ENCODE measurements at places on chromosomes 3 and 15.

DNA sequence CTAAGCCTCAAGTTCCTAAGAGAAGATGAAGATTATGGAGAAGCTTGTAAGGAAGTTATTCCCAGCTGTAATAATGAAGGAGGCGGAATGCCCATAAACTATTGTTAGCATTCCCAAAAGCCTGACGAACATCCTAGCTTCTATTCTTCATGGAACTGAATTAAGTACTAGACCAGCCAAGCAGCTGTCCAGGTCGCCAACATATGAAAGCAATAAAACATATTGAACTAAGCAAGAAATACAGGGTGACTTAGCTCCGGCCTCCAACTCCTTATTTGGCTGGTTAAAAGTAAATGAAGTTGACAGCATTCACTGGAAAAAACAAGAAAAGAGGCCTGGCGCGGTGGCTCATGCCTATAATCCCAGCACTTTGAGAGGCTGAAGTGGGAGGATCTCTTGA, 174.0 kb upstream of the TPM1 start:
- no peak for DNase-seq

- no peak for DNase-seq
Measured at GRCh38 chr3:59406943-59407342, 357.1 kb upstream of the CFAP20DC start.

DNA sequence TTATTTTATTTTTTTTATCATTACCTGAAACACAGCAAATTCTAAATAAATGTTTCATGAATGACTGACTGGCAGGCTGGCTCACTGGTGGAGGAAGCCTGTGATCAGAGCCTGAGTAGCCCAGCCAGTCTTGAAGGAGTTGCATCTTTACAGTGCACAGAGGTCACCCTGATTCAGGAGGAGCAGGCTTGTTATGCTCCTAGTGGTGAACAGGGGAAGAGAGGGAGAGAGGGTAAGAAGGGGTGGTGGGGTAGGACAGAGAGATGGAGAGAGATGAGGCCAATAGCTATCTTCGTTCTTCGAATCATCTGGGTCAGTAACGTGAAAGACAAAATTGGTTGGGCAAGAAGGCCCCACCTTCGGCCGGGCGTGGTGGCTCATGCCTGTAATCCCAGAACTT, 202.6 kb upstream of the MCTP2 start:
- DNase-seq: no peak

DNA sequence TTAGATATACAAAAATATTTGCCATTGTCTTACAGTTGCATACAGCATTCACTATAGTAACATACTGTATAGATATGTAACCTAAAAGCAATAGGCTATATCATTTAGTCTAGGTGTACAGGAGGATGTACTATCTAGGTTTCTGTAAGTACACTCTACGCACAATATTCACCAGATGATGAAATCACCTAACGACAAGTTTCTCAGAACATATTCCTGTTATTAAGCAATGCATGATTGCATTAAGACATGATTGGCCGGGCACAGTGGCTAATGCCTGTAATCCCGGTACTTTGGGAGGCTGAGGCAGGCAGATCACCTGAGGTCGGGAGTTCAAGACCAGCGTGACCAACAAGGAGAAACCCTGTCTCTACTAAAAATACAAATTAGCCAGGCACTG, 14.5 kb upstream of the PRKCI start:
- no peak for DNase-seq

DNA sequence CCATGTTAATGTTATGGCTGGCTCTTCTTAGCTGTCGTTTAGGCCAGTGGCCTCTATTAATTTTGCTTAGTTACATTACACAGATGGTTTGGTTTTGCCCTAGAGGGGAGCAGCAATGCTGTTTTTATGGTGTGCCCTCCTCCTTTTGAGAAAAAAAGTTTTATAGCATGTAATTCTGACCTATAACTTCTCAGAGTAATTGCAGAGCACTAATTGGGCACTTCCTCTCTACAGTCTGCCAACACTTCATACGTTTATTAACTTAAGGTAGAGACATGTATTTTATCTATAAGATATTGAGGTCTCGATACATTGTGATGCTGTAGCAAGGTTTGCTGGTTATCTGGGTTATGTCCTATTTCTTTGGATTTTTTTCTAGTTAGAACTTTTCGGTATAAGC, 12.2 kb downstream of the SLC25A26 start:
- no peak for DNase-seq

GRCh38 chr3:52890735-52891134, 6.6 kb downstream of the STIMATE start:
- DNase-seq: peak; percentile 12

DNA sequence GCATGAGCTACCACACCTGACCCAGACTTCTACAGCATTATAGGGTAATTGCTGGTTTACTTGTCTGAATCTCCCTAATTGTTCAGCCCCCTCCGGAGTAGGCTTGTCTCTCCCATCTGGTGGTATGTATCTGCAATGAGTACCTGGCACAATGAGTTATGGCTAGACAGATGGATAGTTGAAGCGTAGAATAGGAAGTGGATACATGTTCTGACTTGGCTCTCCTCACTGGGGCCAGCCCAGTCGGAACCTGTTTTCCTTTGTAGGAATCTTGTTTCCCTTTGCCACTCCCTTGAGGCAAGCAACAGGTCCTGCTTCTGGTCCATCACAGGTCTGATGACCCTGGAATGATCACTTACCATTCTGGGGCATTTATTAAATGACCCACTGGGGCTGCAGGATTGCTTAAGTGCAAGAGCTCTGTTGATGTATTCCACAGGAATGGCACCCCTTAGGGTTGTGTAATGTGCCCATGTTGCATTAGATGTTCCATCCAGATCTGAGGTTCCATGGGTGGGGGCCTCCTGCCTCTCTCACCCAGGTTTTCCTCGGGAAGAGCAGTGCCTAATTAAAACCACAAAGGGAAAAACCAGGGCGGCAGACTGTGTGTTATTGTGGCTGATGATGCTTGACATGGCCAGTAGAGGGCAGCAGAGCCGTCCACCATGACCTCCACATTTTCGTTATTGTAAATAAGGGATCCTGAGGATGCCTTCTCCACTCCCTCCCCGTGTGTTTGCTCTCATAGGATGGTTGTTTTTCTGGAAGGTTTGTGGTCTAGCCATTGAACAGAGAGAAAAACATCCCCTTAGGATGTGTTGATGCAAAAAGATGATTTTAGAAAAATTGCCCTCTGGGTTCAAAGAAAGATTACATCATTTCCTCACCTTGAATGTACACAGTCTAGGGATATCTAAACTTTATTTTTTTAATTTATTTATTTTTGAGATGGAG, 58.0 kb downstream of the CMTM8 start:
- DNase-seq: peak; percentile 10

DNA sequence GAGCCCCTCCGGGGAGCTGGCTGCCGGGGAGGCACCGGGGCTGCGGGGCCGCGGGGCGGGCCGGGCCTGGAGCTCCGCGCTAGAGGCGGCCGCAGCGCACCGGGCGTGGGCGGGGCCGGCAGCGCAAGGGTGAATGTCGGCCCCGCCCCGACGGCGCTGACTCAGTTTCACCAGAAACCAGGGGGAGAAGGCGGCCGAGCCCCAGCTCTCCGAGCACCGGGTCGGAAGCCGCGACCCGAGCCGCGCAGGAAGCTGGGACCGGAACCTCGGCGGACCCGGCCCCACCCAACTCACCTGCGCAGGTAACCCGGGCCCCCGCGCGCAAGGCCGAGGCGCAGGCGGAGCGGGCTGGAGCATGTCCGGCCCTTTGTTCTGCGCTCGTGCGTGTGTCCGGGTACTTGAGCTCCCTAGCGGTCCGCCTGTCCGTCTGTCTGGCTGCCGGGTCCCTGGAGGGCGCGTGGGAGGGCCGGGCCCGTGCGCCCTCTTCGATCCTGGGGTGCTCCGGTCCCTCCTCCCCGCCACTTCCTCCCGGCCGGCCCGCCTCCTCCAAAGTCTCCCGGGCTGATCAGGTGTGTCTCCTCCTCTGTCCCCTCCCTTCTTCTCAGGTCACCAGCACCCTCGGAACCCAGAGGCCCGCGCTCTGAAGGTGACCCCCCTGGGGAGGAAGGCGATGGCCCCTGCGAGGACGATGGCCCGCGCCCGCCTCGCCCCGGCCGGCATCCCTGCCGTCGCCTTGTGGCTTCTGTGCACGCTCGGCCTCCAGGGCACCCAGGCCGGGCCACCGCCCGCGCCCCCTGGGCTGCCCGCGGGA, at the start of gene SPINT1:
Gene SPINT1, plus strand, starts transcription at position 164 of the 811 bp plus-strand sequence. Its CDS starts 507 bp downstream, at position 671.
- DNase-seq: peak; percentile 57

GRCh38 chr3:123244128-123244527, 42.4 kb downstream of the SEC22A start:
- DNase-seq: no peak

DNA sequence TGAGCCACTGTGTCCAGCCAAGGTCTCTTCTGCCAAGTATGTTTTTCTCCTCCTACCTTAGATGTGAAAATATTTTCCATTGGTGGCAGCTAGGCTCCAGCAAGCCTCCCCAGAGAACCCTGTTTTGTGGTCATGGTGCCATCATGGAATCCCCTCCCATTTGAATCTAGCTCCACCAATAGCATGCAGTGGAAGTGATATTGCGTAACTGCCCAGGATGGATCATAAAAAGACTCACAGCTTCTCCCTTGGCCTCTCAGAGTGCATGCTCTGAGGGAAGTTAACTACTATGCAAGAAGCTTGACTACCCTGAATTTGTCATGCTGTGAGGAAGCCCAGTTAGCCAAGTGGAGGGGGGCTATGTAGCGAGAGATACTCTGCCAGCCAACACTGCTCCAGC, 27.5 kb downstream of the CRYGS start:
- DNase-seq: no peak

- no peak for DNase-seq
Measured at GRCh38 chr15:70722266-70723121, 40.9 kb downstream of the UACA start.

- no peak for DNase-seq
Measured at GRCh38 chr3:36800533-36801116, 36.3 kb upstream of the DCLK3 start.

DNA sequence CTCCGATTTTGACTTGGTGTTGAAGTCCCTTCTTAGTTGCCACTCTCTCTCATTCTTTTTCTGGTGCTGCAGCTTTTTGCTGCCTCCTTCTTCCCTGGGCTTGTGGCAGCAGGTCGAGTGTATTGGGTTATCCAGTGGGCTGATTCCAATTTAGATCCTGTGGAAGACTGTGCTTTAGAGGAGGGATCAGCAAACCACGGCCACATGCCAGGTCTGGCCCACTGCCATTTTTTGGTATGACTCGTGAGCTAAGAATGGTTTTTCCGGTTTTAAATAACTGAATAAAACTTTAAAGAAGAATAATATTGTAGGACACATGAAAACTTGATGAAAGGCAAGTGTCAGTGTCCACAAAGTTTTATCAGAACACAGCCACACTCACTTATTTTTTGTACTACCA, 330.5 kb downstream of the ROBO2 start:
- DNase-seq: no peak

- no peak for DNase-seq
Measured at GRCh38 chr15:20358066-20358778, 183.4 kb downstream of the GOLGA6L6 start.

- DNase-seq: no peak
Measured at GRCh38 chr3:55585856-55586255, 98.8 kb upstream of the WNT5A start.

DNA sequence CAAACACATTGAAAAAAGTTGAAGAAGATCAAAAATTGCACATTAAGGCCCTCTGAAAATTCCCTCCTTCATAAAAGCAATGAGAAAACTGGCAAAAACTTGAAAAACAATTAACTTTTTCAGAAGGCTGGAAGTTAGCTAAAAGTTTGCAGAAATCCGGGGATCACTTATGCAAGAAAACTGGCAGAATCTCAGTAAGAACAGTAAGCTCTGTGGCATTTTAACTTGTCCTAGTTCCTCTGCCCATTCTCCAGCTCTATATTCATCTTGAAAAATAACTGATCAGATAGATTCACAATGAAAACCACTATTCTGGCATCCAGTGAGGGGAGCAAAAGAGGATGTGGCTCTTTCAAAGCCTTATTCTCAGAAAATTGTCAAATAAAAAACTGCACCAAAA, 566.8 kb downstream of the NTRK3 start:
- no peak for DNase-seq

DNA sequence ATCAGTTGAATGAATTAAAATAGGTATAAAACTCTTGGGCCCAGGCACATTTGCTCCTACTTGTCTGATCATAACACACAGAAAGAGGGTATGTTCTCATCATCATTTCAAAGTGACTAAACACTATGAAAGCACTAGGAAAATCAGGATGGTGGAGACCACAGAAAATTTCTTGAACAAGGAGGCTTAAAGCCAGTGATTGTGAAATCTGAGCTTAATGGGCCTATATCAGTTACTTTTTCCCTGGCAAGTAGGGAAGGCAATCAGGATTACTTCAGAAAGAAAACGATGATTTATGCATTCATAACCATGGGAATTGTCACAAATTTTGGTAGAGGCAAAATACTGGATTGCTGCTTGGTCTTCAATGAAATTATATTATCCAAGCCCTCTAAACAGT, 434.4 kb upstream of the CNTN4 start:
- DNase-seq: no peak

GRCh38 chr15:59060348-59060747, 44.6 kb upstream of the CCNB2 start:
- DNase-seq: no peak

- no peak for DNase-seq
Measured at GRCh38 chr3:122074621-122075265, 19.6 kb downstream of the CD86 start.

- DNase-seq: no peak
Measured at GRCh38 chr3:37392957-37393356, 218.6 kb upstream of the LRRFIP2 start.

- DNase-seq: peak; percentile 19
Measured at GRCh38 chr3:194633349-194634004, at the start of gene TMEM44. TMEM44 (minus strand) TSS chr3:194633419; CDS start chr3:194633215, 204 bp downstream.

DNA sequence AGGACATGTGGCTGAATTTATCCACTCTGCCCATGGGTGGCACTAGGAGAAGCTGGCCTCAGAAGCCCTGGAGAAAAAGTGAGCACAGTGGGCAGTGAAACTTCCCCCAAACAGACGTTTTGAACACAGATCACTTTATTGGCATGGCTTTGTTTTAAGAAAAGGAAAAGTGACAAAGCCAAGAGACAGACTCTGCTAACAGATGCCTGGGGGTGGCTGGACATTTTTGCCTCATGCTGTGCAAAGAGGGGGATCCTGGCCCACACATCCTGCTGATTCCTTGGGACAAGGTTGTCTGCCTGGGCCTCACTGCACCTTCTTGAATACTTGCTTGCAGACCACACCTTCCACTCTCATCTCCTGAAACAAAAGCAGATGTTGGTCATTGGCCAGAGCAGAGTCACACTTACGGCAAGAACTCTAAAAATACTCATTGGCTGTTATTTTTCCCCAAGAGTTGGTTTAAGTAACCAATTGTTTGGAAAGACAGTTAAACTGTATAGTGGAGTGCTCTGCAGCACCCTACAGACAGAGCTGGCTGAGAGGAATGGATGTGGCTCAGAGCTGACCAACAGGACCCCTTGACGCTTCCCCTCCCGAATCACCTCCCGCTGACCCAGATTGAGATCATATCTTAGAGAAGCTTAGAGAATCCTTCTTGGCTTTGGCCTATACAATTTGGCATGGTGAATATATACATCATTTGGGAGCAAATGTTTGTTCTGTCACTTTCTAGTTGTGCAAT, 22.0 kb downstream of the RBP1 start:
- no peak for DNase-seq

Data from stimulated activated CD8-positive, alpha-beta memory T cell treated with anti-CD3 and anti-CD28 coated beads, Interleukin-15, amount 100 ng/mL, for 4 hours (primary cell).